ENCODE measurements at places on chromosomes 16 and 17.

GRCh38 chr17:42230225-42230624 lies 35.9 kb upstream of the GHDC start:
- no peak for DNase-seq

DNA sequence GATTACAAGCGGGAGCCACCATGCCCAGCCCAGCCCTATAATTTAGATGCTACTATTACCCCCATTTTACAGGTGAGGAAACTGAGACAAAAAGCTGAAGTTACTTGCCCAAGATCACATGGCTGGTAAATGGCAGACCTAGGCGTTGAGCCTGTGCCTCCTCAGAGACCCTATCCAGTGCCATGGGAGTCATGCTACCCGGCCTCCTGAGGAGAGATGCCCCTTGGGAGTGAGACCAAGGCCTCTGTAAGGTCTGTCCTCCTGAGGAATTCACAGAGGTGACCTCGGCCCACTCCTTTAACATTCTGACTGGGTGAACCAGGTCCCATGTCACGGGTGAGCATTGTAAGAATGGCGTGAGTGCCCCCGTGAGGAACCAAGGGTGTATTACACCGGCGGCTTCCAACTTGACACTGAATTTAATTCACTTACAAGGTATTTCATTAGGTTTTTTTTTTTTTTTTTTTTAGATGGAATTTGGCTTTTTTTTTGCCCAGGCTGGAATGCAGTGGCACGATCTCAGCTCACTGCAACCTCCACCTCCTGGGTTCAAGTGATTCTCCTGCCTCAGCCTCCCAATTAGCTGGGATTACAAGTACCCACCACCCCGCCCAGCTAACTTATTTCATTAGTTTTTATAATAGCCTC lies 95.7 kb downstream of the ABCC6 start:
- DNase-seq: peak; percentile 59

GRCh38 chr16:83742124-83742899 lies 65.5 kb upstream of the HSBP1 start:
- peak; percentile 47 for DNase-seq

- DNase-seq: no peak
Observed at GRCh38 chr17:726271-726919, 6.0 kb upstream of the TLCD3A start.

DNA sequence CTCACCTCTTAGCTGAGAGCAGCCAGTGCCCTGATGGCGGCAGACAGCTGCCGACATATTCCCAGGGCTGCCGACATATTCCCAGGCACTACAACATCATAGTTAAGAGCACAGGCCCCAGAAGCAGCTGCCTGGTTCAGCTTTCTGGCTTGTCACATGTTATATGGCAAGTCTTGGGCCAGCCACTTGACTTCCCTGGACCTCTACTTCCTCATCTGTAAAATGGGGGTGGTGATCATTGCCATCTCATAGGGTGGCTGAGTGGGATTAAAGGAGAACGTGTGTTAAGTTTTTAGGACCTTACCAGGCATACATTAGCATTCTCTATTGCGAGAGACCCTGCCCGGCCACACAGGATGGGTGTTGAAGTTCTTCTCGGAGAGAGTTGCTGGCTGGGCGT lies 19.1 kb downstream of the CDIPT start:
- DNase-seq: no peak

DNA sequence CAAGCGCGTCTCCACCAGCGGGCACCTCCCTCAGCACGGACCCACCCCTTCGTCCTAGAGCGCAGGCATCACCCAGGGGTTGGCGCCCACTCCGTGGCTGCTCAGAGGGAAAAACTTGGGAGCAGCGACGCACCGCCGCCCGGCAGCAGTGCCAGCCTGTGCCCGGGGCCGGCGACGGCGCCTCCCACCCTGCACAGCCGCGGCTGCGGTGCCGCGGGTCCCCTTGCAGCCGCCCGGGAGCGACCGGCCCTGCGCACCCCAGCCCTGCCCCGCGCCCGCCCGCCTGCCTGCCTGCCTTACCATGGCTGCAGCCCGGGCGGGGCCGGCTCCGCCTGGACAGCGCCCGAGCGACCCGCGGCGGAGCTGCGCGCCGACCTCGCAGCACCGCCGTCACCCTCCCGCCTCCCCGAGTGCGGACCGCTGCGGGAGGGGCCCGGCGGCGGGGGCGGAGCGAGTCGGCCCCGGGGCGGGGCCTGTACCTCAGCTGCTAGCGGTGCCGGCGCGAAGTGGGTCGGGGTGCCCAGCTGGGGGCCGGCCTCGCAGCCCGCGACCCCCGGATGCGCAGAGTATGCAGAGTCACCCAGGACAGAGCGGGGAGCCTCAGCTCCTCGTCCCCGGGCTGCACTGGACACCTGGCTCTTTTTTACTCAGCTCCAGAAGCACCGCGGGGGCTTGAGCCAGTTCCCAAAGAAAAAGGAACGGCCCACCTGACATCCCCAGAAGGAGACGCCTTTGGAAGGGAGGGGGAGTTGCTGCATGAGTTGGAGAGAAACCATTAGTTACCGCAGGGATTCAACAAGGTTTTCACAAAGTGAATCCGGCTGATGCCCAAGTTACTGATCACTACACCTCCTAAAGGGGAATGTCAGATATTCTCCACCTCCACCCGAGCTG lies 17.5 kb upstream of the MTMR4 start:
- DNase-seq: peak; percentile 86

- no peak for DNase-seq
Observed at GRCh38 chr17:14198575-14198974, 38.1 kb downstream of the CDRT15 start.

- no peak for DNase-seq
Observed at GRCh38 chr16:72812672-72813071, 235.3 kb downstream of the ZFHX3 start.

DNA sequence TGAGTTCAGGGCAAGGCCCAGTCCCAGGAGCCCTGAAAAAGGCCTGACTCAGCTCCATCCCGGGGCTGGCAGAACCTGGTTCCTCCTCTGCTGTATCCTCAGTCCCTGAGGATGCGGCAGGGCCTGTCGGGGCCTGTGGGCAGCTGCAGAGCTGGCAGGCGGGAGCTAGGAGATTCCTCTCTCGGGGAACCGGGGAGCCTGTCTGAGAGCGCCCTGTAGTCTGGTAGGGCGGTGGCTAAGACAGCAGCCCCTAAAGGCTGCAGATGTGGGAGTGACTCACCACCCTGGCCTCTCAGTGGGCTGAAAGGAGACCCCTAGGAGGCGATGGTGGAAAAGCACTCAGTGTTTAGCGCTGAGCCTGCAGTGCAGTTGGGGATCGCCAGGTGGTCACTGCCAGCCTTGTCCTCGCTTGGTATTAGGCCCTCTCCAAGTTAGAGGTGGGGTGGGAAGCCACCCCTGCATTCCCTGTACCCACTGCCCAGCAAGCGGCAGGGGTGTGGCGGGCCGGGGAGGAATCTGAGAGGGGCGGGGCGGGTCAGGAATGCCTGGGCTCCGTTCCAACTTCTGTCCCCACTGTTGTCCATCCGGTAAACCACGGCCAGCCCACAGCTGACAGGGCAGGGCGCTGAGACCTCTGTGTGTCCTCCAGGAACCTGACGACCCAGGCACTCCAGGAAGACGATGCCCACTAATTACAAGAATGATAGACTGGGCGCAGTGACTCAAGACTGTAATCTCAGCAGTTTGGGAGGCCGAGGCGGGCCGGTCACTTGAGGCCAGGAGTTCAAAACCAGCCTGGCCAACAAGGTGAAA lies 29.5 kb upstream of the CDH1 start:
- no peak for DNase-seq

- peak; percentile 1 for DNase-seq
Observed at GRCh38 chr16:5031601-5032000, 2.1 kb downstream of the NAGPA start.

- DNase-seq: no peak
Observed at GRCh38 chr17:4204710-4205173, 59.0 kb downstream of the ANKFY1 start.

GRCh38 chr16:85522842-85523601 lies 90.1 kb upstream of the GSE1 start:
- no peak for DNase-seq

- DNase-seq: no peak
Observed at GRCh38 chr17:78107976-78108725, 20.4 kb downstream of the TMC6 start.

- DNase-seq: no peak
Observed at GRCh38 chr17:76672270-76672851, 28.8 kb upstream of the ST6GALNAC1 start.

DNA sequence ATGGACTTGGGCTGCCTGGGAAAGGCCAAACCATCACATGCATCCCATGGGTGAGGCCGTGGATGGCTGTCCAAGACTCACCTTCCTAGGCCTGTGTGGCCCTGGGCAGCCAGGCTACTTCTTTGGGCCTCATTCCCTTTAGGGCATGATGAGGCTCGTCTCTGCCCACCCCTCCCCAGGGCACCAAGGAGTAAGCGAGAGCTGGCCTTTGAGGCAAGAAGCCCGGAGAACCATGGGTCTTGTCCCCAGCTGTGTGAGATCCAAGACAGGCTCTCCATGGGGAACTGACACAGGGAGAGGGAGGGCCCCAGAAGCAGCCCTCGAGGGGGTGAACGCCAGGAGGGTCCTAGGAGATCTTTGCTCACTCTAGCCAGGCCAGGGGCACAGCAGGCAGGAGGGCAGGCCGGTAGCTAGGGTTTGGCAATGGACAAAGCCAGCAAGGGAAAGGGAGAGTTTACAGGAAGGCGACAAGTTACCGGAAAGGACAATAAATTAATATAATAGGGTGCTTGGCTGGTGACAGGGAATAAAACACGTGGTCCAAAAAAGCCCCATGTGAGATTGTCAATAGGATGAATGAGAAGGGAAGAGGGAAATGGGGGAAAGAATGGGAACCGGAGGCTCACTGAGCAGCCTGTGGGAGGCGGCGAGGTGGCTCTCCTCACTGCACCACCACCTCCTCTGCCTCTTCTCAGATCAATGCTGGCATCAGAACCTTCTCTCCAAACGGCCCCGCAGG lies 119.1 kb downstream of the SDK2 start:
- no peak for DNase-seq

- no peak for DNase-seq
Observed at GRCh38 chr17:14165616-14166015, 71.0 kb downstream of the CDRT15 start.

- DNase-seq: no peak
Observed at GRCh38 chr17:40485851-40486521, 15.4 kb downstream of the TNS4 start.

- no peak for DNase-seq
Observed at GRCh38 chr16:88669980-88670379, 7.1 kb upstream of the MVD start.

DNA sequence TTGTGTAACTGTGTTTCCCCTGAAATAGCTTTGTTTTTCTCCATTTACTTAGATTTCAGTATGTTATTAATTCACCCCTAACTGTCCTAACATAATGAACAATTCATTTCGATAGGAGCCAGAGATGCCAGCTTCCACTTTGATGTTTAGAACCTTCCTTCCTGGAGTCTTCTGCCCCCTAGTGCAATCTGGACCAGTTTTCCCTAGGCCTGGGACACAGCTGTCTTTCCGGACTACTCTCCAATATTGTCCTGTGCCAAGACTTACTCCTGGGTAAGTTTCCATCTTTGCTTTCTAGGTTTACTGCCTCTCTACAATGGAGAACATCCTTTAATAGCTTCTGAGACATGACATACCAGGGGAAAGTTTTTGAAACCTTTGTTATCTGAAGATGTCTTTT lies 12.8 kb downstream of the RECQL5 start:
- DNase-seq: no peak

DNA sequence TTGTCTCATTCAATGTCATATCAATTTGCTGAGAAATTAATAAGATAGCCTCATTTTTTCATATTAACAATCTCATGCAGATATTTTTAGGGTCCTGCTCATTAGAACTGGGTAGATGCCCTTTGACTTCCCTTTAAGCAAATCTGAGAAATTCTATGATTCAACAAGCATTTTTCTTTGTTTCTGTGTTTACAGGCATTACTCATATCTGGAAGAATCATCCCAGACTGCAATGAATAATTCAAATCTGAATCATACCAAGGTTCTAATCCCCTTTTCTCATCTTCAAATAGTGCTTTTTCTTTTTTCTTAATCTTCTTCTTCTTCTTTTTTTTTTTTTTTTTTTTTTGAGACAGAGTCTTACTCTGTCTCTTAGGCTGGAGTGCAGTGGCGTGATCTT lies 69.2 kb upstream of the KIFC3 start:
- DNase-seq: no peak

DNA sequence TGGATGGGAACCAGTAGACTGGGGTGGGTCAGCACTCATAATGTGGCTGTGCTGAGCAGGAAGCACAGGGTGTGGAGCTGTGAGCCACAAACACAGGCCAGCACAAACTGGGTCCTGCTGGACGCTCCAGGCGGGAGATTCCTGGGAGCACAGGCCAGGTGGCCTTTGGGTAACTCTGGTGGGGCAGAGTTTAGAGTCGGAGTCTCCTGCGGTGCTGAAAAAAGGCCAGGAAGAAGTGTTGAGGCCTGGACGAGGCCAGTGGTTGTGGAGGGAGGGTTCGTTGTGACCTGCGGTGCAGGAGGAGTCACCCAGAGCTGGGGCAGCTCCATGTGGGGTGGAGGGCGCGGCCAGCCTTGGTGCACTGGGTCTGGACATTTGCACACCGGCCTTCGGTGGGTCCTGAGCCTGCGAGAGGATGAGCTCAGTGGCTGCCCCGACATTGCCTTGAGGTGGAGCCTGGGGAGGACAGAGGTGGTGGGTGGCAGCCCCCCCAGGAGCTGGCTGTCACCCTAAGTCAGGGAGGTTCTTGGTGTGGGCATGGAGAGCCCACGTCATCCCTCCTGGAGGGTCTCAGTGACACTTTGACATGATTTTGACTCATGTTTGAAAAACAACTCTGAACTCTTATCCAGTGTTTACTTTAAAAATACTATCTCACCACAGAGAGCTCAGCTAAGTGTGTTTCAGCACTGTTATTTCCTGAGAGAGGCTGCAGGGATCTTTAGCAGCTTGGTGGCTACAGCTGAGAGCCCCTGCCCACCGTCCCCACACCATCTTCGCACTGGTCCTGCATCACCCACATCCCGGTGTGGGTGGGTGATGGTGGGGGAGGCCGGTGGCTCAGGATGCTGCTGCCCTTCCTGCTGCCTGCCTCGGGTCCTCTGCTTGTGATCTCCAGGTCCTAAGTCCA lies 98.7 kb downstream of the NPIPB11 start:
- DNase-seq: no peak

GRCh38 chr16:2840914-2841313 lies 10.8 kb downstream of the ZG16B start:
- DNase-seq: no peak

DNA sequence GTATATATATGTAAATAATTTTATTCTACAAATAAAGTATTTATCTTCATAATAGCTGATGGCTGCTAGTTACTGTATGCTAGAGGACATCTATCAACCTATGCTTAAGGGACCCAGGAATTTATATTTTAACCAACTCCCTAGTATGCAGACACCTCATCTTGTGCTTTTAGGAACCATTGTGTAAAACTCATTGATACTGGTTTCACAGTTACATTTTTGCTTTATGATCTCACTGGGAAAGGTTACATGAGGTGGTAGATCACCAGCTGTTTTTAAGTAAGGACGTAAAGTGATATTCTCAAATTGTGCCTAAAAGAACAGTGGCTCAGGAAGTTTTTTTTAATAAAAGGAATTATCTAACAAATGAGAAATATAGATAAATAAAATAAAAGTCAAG lies 56.4 kb downstream of the VMP1 start:
- no peak for DNase-seq
